Activated CD8-positive, alpha-beta memory T cell treated with anti-CD3 and anti-CD28 coated beads, Interleukin-2, amount 10 ng/mL, durations not matched to agents 7 days and 5 days (primary cell): ENCODE measurements at places on chromosomes 3 and 15. TPM values are rescaled to one million over a fixed set of nuclear protein-coding genes. Genes with fewer than 3 reads are reported as not detected.

ACTC1 gene
- total RNA-seq: not detected

CCR5 gene
- 99.8 TPM for total RNA-seq

PHC3 gene
- total RNA-seq: 78.3 TPM

RTP3 gene
- total RNA-seq: not detected

BFSP2 gene
- total RNA-seq: 2.1 TPM

RETNLB gene
- total RNA-seq: not detected

PLA2G4D gene
- total RNA-seq: not detected

CILP gene
- not detected for total RNA-seq

C3orf49 gene
- total RNA-seq: not detected

PPP1R14D gene
- total RNA-seq: not detected

SCN11A gene
- total RNA-seq: 0.05 TPM

ZNF80 gene
- 5.5 TPM for total RNA-seq

TBC1D23 gene
- total RNA-seq: 30.1 TPM

SRGAP3 gene
- total RNA-seq: 3.2 TPM
